ENCODE measurements at places on chromosomes 16 and 17.
A peak's percentile ranks its signal among the peaks of the same experiment; 100 is the strongest.

GRCh38 chr17:68394608-68395331 is 62.5 kb downstream of the WIPI1 start:
- DNase-seq: no peak

DNA sequence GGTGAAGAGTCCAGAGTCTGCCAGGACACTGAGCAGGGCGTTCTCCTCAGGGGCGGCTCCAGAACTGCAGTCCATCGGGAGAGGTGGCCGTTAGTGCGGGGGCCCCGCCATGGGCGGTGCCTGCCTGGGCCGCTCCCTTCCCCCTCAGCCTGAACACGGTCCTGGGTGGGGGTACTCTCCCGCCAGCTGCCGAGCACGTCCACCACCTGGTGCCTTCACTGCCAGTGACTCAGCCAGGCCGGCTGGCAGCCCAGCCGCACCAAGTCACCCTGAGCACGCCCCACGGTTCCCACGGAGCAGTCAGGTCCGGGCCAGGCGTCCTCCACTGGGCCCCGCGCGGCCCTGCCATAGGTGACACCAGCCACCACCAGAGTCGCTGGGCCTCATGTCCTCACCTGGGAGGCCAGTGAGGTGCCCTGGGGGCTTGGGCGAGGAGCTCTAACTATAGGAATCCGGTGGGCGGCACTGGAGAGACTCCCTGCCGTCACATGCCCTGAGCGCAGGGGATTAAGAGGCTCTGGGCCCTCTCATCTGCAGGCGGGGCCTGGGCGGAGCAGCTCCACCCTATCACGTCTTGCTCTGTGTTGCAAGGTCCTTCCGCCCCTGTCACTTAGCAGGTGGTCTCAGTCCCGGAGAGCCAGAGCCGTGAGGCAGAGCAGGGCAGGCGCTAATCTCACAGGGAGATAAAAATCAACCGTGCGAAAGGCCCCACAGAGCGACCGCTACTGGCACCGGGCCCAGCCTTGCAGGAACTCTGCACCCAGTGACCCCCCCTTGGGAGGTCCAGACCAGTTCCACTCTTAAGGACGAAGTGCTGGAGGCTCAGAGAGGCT is 14.3 kb downstream of the PIEZO1 start:
- DNase-seq: no peak

DNA sequence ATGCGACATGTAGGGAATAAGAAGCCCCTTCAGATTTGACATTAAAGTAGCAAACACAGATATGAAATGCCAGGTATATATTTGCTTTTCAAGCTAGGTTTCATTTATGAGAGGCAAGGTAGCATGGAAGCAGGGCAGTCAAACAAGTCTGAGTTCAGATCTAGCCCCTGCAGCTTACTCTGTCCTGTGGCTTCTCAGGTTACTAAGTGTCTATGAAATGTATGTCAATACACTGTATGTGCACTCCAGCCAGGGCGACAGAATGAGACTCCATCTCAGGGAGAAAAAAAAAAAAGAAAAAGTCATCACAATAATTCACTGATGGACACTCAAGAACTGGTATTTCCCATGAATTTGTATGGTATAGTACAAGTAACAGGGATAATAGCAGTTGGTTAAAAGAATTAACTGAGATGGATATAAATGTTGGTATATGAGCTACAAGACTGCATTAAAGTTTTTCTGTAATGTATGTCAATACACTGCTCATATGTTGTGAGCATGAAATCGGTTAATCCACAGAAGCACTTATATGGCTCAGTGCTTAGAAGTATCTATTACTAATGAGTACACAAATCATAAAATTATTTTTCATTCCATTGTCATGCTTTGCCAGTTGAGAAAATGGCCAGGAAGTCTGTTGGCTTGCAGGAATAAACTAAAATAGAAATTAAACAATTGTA is 2.9 kb upstream of the WSB1 start:
- no peak for DNase-seq

GRCh38 chr16:17370223-17370707 is 100.5 kb downstream of the XYLT1 start:
- DNase-seq: no peak

- no peak for DNase-seq
These were observed 325.4 kb downstream of the ZFHX3 start for GRCh38 chr16:72722552-72722951.

- peak; percentile 74 for DNase-seq
These were observed 39.4 kb downstream of the TUBD1 start for GRCh38 chr17:59853168-59853918.

DNA sequence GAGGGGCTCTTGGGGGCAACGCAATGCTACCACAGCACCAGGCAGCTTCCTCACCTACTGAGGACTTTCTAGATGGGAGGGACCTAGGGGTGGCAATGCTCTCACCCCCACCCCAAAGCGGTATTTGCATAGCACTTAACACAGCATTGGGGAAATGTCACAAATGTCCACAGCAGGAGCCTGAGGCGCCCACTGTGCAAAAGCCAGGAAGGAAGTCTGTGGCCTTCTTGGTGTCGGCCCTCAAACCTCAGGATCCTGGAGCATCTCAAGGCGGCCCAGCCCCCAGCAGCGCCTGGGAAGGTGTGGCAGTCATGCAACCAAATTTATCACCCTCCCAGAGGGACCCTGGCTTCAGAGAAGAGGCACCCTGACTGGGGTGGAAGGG is 45.3 kb downstream of the WNT3 start:
- DNase-seq: no peak

- DNase-seq: peak; percentile 36
These were observed 13.8 kb downstream of the IGSF6 start for GRCh38 chr16:21638573-21638975.

- no peak for DNase-seq
These were observed 3.5 kb upstream of the ITGAE start for GRCh38 chr17:3804503-3804931.

GRCh38 chr17:29068818-29069217 is 25.9 kb downstream of the PIPOX start:
- DNase-seq: no peak

DNA sequence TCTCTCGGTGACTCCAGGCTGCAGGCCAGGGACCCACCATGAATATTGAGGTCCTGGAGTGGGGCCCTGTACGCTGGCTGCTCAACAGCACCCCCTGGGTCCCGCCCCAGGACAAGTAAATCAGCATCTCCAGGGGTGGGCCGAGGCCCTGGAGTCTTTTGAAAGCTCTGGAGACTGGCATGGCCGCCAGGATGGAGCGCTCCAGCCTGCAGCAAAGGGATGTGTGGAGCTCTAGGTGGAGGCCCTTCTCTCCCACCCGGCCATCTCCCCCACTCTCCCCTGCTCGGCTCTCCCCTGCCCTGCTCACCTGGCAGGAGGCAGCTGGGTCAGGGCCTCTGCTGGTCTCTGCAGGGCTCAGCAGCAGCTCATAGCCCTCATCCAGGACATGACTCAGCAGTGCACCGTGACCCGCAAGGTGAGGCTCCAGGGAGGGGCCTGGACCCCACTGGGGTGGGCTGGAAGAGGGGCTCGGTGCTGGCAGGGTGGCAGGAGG is 16.6 kb downstream of the SGSH start:
- no peak for DNase-seq

DNA sequence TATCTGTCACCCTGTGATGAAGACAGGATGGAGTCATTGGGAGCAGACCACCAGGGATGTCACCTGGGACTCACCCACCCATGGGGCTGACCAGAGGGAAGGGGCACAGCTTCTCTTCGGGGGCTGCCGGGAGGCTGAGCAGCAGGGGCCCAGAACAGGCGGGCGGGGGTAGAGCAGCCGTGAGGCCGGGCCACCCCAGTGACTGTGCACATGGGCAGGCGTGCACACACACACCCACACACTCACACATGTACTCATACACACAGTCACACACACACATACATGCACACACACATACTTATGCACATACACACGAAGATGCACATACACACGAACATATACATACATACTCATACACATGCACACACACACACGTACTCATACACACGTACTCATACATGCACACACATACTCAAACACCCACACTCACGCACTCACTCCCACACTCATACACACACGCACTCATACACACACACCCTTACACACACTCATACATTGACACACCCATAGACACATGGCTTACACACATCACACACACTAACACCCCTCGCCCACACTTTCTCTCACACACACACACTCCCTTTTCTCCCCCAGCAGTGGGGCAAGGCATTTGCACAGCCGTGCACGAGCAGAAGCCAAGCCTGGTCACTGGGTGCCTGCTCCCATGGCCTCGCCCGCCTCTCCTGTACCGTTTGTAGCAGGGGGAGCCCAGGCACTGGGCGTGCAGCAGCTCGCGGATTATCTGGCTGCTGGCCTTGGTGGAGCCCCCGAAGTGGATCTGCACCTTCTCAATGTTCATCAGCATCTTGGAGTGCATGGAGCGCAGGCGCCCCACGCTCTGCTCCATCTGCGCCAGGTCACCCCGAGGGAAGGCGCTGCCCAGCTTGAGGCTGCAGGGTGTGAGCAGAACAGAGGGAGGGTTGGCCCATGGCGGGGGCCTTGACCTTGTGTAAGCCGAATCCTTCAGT is 12.4 kb downstream of the UBALD2 start:
- no peak for DNase-seq

GRCh38 chr17:63150994-63151464 is 185.0 kb downstream of the TANC2 start:
- DNase-seq: no peak

- DNase-seq: no peak
These were observed 54.4 kb downstream of the COX10 start for GRCh38 chr17:14123619-14124278.

DNA sequence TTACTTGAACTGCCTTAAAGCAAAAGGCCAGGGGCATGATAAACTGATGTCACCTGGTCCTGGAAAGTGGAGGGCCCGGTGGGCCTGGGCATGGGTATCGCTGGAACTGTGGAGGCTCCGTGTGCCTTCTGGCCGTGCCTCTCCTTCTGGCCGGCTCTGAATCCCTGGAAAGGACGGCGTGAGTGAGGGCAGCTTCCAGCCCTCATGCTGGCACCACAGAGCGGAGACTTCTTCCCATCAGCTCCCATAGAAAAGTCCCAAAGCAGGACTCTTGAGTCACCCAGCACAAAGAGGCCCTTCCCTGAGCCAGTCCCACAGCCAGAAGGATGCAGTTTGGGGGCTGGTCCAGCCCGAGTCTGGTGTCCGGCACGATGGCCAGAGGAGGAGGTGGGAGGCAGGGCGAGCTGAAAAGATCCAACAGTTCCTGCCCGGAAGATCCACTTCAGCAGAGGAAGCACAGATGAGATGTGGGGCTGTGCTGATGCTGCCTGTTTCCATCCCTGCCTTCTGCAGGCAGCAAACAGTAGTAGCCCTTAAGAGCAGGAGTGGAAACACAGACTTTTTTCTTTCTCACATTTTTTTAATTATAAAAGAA is 7.8 kb downstream of the GAA start:
- no peak for DNase-seq

DNA sequence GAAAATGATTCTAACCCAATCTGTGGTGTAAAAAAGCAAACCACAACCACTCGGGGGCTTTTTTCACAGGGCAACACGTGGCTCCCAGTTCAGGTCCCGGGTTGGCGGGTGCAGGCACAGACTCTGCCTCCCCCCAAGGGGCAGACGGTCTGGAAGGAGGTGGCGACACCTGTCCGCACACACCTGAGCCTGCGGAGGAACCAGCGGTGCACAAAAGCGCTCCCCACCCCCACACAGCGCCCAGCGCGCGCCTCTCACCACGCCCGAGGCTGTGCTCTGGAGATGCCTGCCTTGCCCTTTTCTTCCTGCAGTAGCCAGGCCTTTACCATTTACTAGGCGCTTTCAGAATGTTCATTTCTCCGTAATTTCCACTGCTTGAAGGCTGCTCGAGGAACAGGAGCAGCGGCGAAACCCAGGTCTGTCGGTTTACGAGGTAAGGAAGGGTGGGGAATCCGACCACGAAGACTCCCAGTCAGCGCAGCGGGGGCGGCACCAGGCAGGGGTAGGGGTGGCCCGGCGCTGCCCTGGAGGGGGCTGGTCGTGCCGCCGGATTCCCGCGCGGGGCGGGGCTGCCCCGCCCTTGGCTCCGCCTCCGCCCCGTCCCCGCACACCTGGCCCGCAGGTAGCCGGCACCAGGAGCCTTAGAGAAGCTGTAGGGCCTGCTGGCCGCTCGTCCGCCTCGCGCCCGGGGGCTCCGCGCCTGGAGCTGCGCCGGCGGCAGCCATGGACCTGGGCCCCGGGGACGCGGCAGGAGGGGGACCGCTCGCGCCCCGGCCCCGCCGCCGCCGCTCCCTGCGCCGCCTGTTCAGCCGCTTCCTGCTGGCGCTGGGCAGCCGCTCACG is at the start of gene USP43:
Gene USP43 (plus strand): TSS at position 608 of the 842 bp plus-strand sequence. CDS start 116 bp downstream, at position 724.
- DNase-seq: no peak

Measured in CD4-positive, alpha-beta T cell treated with Interleukin-6 at 100 ng/mL for 8 hours (primary cell).